Urinary bladder (tissue), 4 donors: ENCODE measurements at places on chromosomes 12 and 14. TPM values are rescaled to one million over a fixed set of nuclear protein-coding genes. Genes with fewer than 3 reads are reported as not detected.

GRCh38 chr12:77429426-77429825 lies 364.1 kb upstream of the E2F7 start:
- no peak for DNase-seq

GRCh38 chr14:79279645-79280597 lies 931.4 kb downstream of the DIO2 start:
- no peak for DNase-seq

Gene TSHR
- total RNA-seq: 1.1 TPM

Gene KRT77
- not detected for total RNA-seq

- DNase-seq: no peak
Measured at GRCh38 chr12:44771485-44772021, 104.6 kb downstream of the NELL2 start.

GRCh38 chr14:91929700-91930099 lies 17.8 kb downstream of the FBLN5 start:
- DNase-seq: no peak

DNA sequence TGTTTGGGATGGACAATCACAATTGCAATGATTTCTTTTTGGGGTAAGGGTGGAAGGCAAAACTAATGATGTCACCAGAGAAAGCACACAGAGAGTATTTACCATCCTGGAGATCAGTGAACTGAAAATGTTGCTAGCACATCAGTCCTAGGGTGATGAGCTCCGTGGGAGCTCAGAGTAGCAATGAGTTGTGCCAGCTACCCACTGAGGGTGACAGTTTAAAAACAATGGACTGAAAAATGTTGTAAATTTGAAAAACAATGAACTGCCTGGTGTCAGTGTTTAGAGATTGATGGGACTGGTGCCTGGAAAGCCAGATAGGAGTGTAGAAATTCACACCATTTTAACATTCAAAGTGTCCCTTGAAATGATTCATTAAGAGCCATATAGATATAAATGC lies 198.5 kb downstream of the ATP23 start:
- DNase-seq: no peak

Gene KERA
- total RNA-seq: 1.1 TPM

GRCh38 chr12:68825569-68826217 lies 17.7 kb downstream of the MDM2 start:
- DNase-seq: no peak

DNA sequence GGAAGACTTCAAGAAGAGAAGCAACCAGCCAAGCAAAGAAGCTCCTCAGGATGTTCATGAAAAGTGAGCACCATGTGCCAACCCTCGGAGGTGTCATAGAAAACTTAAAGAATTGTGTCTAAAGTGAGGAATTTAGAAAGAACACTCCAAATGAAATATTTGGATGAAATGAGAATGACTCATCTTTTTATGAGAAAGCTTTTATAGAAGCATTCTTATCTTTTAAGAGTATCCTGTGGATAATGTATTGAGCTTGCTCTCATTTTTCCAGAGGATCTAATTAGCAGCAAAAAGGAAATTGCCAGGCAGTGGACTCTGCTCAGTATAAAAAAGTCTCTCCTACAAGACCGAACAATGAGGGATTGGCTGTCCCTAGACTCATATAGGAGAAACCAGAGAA lies 454.9 kb downstream of the LRIG3 start:
- DNase-seq: no peak

DNA sequence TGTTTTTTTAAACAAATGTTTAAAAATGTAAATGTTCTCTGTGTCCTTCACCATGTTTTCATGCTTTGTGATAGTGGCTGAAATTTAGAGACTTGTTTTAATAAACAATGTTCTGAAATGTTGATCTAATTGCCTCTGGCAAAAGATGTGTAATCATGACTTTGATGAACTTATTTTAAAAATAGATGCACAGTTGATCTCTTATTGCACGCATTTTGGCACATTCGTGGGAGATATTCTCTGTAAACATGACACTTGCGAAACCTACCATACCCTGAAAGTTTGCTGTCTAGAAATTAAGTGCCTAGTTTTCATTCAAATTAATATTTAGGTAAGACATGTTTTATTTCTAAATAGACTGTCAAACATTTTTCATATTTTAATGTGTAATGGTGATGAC lies 119.7 kb upstream of the DNM1L start:
- no peak for DNase-seq

DNA sequence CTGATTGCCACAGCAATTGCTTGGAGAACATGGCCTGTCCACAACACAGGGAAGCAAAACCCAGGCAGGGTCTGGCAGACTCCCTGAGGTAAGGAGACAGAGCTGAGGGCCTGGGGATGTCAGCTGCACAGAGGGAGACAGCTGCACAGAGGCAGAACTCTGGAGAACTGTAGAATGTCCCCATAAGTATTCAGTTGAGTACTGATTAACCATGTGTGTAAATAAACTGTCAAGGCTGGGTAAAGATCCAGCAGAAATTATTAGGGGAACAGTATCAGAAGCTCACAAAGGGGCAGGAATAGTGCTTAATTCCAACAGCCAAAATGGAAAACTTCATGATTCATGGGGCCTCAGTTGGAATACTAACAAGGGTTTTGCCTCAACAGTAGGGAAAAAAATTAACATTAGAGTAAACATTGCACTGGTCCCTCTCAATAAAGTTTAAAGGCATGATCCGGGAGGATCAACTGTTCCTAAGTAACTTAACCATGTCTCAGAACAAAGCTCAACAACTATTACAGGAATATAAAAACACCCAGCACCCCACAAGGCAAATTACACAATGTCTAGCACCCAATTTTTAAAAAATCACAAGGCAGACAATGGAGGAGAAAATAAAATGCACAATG lies 201.3 kb upstream of the RASSF8 start:
- no peak for DNase-seq

DNA sequence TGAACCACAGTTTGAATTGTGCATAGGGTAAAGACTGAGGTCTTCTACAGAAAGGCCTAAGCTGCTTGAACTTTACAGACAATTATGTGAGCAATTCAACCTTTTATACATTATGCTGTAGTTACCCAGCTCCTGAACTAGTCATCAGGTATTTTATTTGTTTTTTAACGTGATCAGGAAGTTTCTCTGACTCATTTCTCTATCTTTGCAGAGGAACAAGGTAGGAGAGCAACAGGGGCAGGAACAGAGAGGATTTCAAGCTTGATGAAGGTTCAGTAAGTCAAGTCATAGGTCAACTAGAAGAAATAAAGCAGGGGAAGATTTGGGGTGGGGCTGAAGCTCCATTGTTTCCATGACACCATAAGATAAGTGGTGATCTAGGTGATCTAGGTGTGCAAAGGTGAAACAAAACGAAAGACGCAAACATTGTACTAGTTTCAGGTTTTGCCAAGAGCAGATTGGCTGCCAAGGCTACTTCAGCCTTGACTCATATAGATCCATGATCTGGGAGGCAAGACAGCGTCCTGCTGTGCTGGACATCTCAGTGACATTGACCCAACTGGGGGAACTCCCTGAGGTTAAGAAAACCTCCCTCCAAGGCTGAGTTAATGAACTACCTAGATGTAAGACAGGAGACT lies 198.1 kb downstream of the DAD1 start:
- DNase-seq: no peak

Gene TAS2R31
- 27.1 TPM for total RNA-seq

DNA sequence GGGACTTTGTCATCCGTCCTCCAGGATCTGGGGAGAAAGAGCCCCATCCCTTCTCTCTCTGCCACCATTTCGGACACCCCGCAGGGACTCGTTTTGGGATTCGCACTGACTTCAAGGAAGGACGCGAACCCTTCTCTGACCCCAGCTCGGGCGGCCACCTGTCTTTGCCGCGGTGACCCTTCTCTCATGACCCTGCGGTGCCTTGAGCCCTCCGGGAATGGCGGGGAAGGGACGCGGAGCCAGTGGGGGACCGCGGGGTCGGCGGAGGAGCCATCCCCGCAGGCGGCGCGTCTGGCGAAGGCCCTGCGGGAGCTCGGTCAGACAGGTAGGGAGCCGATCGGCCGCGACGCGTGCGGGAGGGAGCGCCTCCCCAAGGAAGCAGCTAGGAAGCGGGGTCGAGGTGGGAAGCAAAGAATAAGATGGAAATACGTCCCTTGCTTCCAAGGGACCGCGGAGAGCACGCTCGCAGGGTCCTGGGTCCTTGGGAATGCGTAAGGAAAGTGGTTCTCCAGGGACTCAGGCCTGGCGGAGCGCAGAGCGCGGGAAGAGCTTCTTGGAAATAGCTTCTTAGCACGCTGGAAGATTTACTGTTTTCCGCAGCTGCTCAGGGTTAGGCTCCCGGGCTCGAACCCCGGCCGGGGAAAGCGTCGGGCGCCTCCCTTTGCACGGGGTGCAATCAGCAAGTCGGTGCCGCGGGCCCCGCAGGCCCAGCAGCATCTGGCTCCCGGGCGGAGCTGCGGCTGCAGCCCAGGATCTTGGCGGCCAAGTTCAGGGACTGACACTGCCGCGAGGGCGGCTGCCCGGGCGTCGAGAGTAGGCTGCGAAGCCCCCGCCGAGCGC lies 457 bp downstream of the SOCS2 start:
- DNase-seq: no peak

GRCh38 chr12:114562654-114563053 lies 121.3 kb downstream of the TBX3 start:
- no peak for DNase-seq

DNA sequence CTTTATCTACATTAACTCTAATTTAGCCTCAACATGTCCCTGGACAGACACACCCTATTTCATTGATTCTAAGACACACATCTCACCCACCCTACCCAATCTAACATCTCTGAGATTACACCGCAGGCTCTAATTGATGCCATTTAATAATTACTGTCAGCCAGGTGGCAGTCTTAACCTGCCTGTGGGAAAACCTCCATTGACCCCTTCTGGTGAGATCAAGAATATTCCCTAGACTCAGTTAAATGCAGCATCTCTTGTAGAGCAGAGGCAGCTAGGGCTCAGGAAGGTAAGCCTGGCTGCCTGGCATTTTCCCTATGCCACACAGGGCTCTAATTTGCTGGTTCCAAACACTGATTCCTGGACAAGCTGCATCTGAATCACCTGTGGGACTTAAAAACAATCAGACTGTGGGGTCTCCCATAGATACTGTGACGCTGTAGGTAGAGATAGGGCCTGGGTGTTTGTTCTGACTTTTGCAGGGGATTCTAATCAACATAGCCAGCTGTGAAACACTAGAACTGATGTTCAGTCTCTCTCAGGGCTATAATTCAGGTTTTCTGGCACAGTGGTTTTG lies 14.3 kb downstream of the MCRS1 start:
- DNase-seq: no peak

Gene LYZ
- 33.0 TPM for total RNA-seq
